Hematopoietic multipotent progenitor cell treated with erythropoietin and hydrocortisone succinate and interleukin-3 and kit ligand, for 4 days (in vitro differentiated cells): ENCODE measurements at places on chromosomes 7 and 10.
A peak's percentile ranks its signal among the peaks of the same experiment; 100 is the strongest.

GRCh38 chr7:75734586-75735458, 3.9 kb downstream of the HIP1 start:
- DNase-seq = peak; percentile 45

DNA sequence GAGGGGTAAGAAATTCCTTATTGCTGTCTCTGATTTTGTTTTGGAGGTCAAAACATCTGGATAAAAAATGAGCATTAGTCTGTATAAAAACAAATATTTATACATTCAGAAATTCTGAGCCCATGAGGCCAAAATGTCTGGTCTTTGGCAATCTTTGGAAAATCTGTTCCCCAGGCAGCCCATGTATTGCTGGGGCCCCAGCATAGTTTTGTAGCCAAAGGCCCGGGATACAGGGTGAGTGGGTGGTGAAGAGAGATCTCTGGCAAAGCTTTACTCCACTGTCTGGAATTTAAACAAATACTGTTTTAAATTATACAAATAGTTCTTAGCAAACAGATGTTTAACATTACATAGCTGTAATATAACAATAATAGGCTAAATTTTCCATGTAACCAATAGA, 134.7 kb upstream of the GALNT17 start:
- DNase-seq = no peak

DNA sequence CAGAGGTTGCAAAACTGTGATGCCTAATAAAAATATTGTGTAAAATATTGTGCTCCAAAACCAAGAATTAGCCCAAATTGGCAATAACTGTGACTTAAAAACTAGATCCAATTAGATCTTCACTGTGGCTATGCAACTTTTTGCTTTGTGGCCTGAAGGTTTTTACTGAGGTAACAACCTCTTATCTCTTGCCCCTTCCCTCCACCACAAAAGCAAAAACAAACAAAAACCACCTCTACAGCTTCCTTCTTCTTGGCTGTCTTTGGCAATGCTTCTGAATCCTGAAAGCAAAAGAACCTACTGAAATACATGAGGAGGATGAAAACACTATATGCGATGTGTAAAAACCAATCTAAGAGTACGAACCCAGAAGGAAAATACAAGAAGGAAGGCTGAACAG, 226.7 kb upstream of the MBL2 start:
- DNase-seq = no peak

DNA sequence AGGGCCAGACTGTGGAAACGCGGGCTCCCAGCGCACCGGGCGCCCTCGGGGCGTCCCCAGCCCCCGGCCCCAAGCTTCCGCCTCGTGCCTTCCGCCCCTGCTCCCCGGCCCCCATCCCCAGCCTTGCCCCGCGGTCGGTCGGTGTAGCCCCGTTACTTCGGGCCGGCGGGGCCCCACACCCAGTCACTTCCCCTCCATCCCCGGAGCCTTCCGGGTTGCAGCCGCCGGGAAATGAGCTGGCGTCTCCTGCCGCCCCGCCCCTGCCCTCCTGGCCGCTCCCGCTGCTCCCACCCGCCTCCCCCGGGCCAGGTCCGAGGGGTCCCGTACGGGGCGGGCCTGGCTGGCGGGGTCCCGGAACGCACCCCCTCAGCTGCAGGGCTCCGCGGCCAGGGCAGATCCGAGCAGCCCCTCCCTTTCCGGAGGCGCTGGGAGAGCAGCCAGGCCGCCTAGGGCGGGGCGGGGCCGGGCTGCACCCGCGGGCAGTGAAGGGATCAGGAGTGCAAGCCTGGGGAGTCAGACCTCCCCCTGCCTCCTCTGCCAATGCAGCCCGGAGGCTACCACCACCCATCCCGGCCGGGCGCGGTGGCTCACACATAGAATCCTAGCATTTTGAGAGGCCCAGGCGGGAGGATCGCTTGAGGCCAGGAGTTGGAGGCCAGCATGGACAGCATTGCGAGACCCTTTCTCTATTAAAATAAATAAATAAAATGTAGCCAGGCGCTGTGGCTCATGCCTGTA, 709 bp downstream of the ARPC1B start:
- peak; percentile 92 for DNase-seq

DNA sequence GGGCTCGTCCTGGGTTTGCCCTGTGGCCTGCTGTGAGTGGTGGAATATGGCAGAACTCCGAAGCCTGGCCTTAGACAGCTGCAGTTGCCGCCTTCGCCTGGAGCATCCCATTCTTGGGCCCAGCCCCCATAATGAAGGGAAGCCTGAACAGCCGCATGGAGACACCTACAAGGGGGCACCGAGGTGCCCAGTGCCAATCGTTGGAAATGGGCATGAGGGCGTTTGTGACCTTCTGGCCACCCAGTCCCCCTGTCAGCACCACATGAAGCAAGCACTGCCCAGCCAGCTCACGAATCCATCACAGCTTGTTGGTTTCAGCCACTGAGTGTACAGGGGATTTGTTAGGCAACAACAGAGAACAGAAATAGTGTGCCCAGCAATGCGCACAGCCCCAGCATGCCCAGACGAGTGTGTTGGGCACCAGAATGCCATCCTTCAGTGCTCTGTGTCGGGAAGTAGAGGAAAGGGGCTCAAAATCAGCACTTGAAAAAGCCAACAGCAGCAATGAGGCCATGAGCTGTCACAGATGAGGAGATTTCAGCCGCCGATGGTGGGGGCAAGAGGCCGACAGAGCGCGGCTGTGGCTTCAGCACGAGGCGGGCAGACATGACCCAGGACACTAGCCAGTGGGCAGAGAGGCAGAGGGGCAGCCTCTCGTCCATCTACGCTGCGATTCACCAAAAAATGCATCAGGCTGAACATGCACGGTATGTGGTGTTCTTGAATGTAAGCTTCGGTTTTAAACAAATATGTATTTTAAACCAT, 91.2 kb downstream of the TNS3 start:
- DNase-seq = no peak

GRCh38 chr10:15459218-15459617, 88.1 kb upstream of the FAM171A1 start:
- no peak for DNase-seq

- DNase-seq = no peak
Measured at GRCh38 chr7:105602325-105603305, 21.3 kb upstream of the EFCAB10 start.

GRCh38 chr10:5711642-5712041, 27.0 kb downstream of the TASOR2 start:
- no peak for DNase-seq
